ENCODE measurements at places on chromosomes 1 and 21.

- H3K4me1 ChIP-seq = peaks cover 6% of the 10 kb centered on the region
- no peaks in the 10 kb centered on the region for H3K27me3 ChIP-seq
- peaks cover 30% of the 10 kb centered on the region for H3K36me3 ChIP-seq
- H3K27ac ChIP-seq = peak overlapping the region; percentile 64
- DNase-seq = no peak
These were observed 552 bp downstream of the GPATCH4 start for GRCh38 chr1:156600733-156601121.

- H3K27me3 ChIP-seq = no peaks in the 10 kb centered on the region
- no peak for DNase-seq
- H3K4me1 ChIP-seq = no peaks in the 10 kb centered on the region
These were observed 331.9 kb downstream of the TGFB2 start for GRCh38 chr1:218677026-218677425.

DNA sequence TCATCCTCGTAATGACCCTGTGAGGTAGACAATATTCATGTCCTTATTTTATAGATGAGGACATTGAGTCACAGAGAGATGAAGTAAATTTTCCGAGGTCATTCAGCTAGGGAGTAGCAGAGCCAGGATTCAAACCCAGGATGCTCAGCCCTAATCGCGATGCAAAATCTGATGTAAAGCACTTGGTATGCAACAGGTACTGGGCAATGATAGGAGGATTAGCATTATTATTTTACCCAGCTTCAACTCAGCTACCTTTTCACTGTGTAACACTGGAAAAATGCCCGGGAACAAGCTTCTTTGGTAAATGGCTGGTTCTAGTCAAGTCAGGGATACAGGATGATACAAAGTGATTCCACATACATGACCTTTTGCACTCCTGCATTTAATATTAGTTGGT lies 88.7 kb downstream of the ATP1A1 start:
- peaks cover 32% of the 10 kb centered on the region for H3K4me1 ChIP-seq
- H3K27ac ChIP-seq = no peak overlapping the region
- DNase-seq = no peak

- no peaks in the 10 kb centered on the region for H3K4me1 ChIP-seq
- no peaks in the 10 kb centered on the region for H3K36me3 ChIP-seq
- no peak for DNase-seq
- H3K27ac ChIP-seq = no peak overlapping the region
- H3K4me3 ChIP-seq = no peak overlapping the region
These were observed 31.0 kb downstream of the PALMD start for GRCh38 chr1:99676876-99677275.

DNA sequence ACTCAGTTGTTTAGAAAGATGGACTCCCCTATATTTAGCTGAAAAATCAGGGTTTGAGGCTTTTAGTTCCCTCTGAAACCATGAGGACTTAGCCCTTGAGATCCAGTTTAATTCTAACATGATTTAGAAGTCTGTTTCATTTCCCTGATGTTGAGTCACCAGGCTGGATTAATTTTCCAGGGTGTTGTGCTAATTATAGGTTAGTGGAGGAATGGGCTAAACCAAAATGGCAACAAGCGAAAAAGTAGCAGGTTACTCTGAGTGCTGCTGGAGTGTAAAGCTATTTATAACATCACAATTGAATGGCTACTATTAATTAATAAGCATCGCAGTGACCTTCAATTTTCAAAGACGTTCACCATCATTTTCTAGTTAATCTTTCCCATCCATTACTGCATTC lies 15.5 kb upstream of the USP24 start:
- DNase-seq = no peak
- H3K27ac ChIP-seq = no peak overlapping the region
- no peaks in the 10 kb centered on the region for H3K4me1 ChIP-seq
- no peaks in the 10 kb centered on the region for H3K36me3 ChIP-seq

- peaks cover 8% of the 10 kb centered on the region for H3K4me1 ChIP-seq
- no peaks in the 10 kb centered on the region for H3K36me3 ChIP-seq
- peak overlapping the region; percentile 46 for H3K27ac ChIP-seq
- DNase-seq = peak; percentile 81
- peak overlapping the region; percentile 86 for H3K4me3 ChIP-seq
- H3K27me3 ChIP-seq = peaks cover 8% of the 10 kb centered on the region
These were observed 6.6 kb upstream of the SMIM12 start for GRCh38 chr1:34865981-34866761.

- H3K4me3 ChIP-seq = no peak overlapping the region
- H3K27me3 ChIP-seq = no peaks in the 10 kb centered on the region
- H3K36me3 ChIP-seq = no peaks in the 10 kb centered on the region
- no peak overlapping the region for H3K27ac ChIP-seq
These were observed 2.3 kb downstream of the CD53 start for GRCh38 chr1:110875216-110875731.

DNA sequence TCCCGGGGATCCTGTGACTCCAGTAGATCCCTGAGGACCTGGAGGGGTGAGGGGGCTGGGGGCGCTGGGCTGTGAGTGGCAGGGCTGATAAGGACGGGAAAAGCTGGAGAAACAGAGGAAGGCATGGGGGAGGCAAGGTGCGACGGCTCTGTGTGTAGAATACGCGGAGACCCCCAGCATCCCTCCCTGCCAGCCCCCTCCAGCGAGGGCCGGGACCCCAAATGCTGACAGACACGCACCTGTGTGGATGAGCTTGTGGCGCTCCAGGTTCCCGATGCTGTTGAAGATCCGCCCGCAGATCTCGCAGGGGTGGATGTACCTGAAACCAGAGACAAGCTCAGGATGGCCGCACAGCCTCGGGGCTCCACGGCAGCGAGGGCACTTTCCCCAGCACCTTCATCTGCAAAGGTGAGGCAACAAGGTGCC lies 53.0 kb upstream of the RIPK4 start:
- no peaks in the 10 kb centered on the region for H3K27me3 ChIP-seq
- peaks cover 29% of the 10 kb centered on the region for H3K36me3 ChIP-seq
- H3K27ac ChIP-seq = no peak overlapping the region
- H3K4me1 ChIP-seq = peaks cover 4% of the 10 kb centered on the region
- no peak for DNase-seq

DNA sequence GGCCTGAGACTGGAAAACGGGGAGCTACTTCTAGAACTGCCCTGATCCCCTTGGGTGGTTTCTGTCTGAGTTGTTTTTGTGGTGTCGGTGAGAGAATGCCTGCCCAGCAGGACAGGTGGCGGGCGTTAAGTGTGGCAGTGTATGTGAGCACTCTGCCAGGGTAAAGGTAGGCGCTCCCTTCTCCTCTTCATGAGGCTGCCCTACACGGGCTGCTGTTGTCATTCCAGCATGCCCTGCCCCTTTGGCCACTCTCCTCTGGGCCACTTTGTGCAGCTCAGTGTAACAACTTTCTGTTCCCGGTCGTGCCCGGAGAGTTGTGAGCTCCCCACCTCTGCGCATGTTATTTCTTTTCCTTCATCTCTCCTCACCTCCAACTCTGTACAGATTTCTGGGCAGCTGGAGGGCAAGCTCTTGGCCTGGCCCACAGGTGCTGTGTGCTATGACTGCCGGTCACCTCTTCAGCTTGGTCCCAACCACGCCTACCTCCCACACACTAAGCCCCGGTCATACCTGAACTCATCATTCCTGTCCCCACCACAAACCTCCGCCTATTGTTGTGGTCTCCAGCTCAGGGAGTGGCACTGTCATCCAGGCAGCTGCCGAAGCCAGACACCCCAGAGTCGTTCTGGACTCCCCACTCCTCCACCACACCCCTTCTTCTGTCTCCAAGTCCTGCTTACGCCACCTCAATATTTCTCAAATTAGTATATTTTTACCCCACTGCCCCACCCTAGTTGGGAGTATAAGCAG lies 69.0 kb downstream of the GADD45A start:
- H3K36me3 ChIP-seq = peaks cover 4% of the 10 kb centered on the region
- no peak overlapping the region for H3K27ac ChIP-seq
- H3K4me1 ChIP-seq = peaks cover 34% of the 10 kb centered on the region
- no peak overlapping the region for H3K4me3 ChIP-seq
- DNase-seq = no peak

DNA sequence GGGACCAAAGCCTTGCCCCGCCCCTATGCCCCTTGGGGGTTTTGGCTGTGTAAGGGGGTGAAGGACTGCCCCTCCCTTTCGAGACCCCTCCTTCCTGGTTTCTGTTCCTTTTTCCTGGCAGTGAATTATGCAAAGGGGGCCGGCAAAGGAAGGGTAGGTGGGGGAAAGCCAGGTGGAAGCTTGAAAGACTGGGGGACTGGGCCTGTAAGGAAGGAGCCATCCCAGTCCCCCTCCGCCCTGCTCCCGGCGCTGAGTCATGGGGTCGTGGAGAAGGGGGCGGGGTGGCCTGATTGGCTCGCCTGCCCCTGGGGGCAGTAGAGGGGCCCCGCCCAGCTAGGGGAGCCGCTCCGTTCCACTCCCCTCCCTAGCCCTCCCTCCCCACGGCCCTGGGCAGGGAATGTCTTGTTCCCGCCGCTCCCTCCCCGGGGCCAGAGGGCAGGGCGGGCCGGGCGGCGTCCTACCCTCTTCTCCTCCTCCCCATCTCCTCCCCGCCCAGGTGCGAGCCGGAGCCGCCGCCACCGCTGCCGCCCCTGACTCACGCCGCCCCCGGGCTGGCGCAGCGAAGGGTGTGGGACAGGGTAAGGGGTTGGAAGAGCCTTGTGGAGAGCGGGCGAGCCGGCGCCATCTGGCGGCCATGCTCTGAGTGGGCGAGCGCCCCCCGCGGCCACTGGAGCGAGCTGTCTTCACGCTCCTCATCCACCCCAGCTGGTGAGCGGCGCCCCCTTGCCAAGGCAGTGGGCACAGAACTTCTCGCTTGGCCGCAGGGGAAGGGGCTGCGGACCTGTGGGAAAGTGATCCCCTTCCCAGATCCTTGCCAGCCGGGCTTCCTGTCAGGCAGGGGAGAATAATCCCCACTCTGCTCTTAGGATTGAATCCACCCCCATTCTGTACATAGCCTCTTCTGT lies 14.7 kb downstream of the ZBTB7B start:
- H3K27me3 ChIP-seq = no peaks in the 10 kb centered on the region
- peak; percentile 98 for DNase-seq
- peak overlapping the region; percentile 88 for H3K27ac ChIP-seq

- peak; percentile 29 for DNase-seq
- H3K27me3 ChIP-seq = no peaks in the 10 kb centered on the region
- no peak overlapping the region for H3K27ac ChIP-seq
- H3K36me3 ChIP-seq = peaks cover 2% of the 10 kb centered on the region
- no peaks in the 10 kb centered on the region for H3K4me1 ChIP-seq
- H3K4me3 ChIP-seq = no peak overlapping the region
These were observed 34.4 kb downstream of the ADGRL2 start for GRCh38 chr1:81834921-81835698.

DNA sequence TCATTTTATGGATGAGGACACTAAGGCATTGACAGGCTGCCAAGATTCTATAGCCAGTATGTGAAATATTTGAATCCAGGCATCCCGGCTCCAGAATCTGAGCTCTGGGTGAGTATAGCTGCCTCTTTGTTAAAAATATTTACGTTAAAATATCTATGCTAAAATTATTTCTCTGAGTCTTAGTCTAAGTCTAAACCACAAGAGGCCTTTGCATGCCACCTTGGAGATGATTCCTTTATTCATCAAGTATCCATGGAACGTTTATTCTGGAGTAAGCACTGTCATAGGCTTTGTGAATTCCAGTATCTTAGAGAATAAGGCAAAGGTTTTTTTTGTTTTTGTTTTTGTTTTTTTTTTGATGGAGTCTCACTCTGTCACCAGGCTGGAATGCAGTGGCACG lies 116.4 kb downstream of the GREM2 start:
- no peak overlapping the region for H3K4me3 ChIP-seq
- peaks cover 14% of the 10 kb centered on the region for H3K27me3 ChIP-seq
- no peak overlapping the region for H3K27ac ChIP-seq
- H3K4me1 ChIP-seq = no peaks in the 10 kb centered on the region

DNA sequence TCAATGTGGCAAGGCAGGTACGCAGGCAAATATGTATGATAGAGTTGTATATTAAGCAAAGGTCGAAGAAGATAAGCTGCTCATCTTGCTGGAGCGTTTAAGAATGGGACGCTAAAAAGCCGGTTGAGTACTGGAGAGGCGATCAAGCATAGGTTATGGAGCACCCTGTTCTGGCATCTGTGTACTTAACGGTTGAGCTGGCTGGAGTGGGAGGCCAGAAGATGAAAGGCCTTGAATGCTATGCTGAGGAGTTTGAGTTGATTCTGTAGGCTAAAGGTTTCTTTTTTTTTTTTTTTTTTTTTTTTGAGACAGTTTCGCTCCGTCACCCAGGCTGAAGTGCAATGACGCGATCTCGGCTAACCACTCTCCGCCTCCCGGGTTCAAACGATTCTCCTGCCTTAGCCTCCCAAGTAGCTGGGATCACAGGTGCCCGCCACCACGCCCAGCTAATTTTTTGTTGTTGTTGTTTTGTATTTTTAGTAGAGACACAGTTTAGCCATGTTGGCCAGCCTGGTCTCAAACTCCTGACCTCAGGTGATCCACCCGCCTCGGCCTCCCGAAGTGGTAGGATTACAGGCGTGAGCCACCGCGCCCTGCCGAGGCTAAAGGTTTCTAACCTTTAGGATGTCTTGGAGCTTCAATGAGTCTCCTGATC lies 850 bp upstream of the KHDC4 start:
- peak overlapping the region; percentile 67 for H3K4me3 ChIP-seq
- DNase-seq = no peak
- H3K27ac ChIP-seq = peak overlapping the region; percentile 81

DNA sequence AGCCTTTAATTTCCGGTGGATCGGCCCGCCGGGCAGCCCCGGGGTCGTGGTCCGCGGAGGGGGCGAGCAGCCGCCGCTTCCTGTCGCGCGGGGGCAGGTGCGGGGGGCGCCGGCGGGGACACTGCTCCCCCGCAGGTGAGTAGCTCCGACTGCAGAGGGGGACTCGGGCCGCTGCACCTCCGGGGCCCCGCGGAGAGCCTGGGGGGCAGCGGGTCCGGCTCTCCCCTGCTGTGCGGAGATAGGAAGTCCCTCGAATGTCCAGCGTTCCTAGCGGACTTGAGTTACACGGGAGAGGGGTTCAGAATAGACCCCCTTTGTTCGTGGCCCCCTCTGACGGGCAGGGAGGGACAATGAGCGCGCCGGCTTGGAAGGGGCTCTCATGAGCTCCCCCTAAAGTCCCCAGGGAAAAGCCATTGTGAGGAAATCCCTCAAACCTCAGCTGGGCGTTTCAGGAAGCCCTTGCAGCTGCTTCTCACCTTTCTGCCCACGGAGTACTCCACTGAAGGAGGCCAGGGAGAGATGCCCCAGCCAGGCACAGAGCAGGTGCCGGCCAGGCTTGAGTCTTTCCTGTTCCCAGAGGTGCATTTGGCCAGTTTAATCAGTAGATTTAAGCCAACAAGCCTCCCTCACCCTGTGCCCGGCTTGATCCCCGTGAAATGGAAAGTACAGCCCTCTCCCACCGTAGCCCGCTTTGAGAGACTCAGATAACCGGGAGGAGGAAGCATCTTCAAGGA lies 925 bp downstream of the PDE9A start:
- peak overlapping the region; percentile 9 for H3K27ac ChIP-seq
- H3K27me3 ChIP-seq = no peaks in the 10 kb centered on the region
- peak; percentile 32 for DNase-seq
- H3K4me3 ChIP-seq = peak overlapping the region; percentile 76
- H3K36me3 ChIP-seq = peaks cover 2% of the 10 kb centered on the region
